ENCODE measurements at places on chromosomes 11 and 22.

GRCh38 chr22:33639588-33640254 is 280.6 kb downstream of the LARGE1 start:
- DNase-seq, result no peak

DNA sequence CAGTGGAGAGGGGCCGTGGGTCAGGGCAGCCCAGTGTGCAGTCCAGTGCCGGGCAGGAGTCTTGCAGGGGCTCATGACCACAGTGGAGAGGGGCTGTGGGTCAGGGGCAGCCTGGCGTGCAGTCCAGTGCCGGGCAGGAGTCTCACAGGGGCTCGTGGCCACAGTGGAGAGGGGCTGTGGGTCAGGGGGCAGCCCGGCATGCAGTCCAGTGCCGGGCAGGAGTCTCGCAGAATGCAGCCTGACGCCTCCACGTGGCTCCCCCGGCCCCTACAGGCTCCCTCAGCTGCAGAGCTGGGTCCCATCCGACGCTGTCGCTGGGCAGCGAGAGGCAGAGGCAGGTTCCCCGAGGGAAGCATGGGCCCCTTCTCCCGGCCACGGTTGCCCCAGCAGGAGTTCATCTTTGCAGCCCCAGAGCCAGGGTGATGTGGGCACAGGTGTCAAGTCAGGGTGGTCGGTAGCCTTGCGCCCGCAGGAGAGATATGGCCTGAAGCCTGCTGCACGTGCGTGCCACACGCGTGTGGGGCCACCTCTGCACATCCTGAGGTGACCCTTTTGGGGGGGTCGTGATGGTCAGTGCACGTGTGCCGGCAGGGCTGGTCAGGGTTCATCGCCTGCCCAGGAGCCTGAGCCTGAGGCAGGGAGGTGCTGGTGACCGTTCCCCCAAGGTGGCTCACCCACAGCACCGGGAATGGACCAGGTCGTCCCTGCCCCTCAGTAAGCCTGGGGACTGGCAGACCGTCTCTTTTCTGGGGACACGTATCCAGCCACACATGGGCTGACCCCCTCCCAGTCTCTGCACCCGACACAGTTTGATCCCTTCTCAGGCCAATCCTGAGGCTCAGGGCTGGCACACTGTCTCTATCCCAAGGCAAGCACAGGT is 2.9 kb downstream of the IFITM5 start:
- DNase-seq, result no peak

DNA sequence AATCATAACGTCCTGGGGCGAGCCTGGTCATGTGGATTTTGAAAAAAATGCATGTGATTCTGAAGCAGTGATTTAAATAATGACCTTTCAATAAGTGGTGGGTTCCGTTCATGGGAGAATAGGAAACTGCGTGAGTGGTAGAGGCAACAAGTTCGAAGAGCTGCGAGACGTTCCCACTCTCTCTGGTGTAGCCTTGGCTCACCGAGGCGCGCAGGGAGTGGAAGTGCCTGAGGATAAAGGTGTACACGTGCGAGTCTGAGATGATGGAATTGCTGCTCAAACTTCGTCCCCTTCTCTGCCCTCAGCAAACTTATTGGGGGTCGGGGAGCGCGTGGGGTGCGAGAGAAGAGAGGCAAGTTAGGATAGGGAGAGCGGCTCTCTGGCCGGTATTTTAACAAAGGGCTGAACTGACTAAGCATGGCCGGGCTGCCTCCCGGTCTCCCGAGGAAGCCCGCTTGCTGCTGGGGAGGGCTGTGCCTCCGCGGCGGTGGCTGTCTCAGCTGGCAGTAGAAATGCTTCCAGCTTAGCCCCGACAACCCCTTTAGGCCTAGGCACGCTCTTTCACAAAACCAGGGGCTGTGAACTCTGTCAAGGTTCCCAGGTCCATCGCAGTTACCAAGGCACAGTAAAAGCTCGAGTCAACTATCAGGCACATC is 875 bp upstream of the STT3A start:
- DNase-seq, result peak; percentile 39

- DNase-seq, result no peak
These were observed 1491.1 kb downstream of the TBC1D22A start for GRCh38 chr22:48253573-48253972.

GRCh38 chr11:67584205-67584880 is 731 bp downstream of the GSTP1 start:
- peak; percentile 62 for DNase-seq

DNA sequence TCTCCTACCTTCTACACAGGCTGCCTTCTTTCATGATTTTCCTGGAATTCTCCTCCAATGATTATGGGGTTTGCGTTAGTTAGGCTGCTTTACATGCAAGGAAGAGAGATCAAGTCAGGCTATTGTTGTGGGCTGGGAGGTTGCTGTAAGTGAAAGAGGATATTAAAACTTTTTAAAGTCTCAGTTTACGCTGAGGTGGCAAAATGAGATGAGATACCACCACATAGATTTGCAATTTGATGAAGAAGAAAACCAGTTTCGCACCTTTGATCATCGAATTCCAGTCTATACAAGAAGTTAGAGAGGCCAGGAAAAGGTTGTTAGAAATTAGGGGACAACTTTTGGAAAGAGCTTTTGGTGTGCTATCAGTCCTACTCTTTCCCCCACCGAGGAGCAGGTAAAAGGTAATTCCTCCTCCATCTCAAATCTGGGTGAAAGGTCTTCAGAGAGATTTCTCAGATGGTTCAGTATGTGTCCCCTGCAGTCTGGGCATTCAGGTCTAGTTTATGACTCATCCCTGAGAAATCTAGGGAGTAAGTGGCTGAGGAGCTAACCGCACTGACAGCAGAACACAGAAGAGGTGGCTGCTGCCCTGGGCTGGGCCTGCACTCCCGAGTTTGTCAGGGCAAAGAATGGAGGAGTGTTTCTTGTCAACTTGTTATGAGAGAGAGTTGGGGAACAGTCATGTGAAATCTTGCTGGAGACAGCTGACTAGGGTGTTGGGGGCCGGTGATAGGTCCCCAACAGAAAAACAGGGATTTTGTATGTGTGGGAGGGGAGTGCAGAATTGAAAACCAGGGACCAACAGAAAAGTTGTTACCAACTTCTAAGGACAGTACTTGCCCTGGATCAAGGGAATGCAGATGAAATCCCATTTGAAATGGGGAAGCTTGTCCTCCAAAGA is 34.7 kb downstream of the CCDC83 start:
- peak; percentile 91 for DNase-seq

DNA sequence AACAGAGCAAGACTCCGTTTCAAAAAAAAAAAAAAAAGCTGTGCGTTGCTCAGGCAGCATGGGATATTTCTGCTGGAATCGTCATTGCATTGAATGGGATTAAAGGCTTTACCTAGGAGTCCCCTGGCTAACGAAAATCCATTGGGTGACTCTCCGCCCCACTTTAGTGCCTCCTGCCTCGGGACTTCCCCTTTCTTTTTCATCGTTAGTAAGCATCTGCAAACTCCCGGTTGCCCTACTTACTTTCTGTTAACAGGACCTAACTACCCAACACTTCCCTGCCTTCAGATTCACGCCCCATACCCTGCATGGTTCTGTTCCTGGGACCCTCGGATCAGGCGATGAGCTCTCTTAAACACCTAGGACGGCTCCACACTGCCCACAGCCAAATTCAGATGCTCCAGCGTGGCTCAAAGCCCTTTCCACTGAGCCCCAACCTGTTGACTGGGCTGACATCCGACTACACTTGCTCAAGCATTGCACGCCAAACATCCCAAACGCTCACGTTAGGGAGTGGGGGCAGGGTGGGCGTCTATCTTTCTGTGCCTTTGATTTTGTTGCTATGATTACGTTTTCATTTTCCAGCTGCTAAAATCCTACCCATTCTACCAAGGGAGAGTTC is 143.8 kb downstream of the ST3GAL4 start:
- DNase-seq, result no peak

DNA sequence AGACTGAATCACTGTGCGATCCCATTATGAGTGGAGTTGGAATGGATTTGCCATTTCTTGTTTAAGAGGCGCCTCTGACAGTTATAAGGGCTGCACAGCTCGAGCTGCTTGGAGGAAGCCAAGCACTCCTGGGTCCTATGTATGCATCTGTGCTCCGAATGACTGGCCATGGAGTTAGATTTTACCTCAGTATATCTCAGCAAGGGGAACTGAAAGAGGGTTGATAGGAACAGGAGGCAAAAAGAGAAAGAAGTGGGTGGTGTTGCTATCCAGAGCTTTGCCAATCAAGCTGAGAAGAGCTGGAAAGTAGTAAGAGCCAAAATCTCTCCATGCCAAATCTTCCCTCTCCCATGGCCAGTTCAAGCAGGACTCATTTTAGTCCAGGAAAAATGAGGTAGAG is 632.0 kb upstream of the KIRREL3 start:
- DNase-seq, result no peak

GRCh38 chr22:23415490-23415851 is 164.6 kb downstream of the IGLL1 start:
- no peak for DNase-seq

DNA sequence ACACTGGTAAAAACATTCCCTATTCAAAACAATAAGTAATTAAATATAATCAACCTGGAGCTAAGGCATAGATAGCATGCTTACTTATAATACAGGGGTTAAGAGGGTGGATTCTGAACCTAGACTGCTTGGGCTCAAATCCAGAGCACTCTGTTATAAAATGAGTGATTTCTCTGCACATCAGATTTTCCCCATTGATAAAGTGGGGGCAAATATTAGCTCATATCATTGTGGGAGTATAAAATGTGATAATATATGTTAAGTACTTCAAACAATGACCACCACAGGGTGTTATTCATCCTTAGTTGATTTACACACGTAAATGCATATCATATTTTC is 139.4 kb downstream of the LUZP2 start:
- DNase-seq, result no peak

- DNase-seq, result no peak
These were observed 15.1 kb upstream of the CSRP3 start for GRCh38 chr11:19216709-19217374.

- no peak for DNase-seq
These were observed 128.1 kb downstream of the CTTN start for GRCh38 chr11:70526116-70527045.

DNA sequence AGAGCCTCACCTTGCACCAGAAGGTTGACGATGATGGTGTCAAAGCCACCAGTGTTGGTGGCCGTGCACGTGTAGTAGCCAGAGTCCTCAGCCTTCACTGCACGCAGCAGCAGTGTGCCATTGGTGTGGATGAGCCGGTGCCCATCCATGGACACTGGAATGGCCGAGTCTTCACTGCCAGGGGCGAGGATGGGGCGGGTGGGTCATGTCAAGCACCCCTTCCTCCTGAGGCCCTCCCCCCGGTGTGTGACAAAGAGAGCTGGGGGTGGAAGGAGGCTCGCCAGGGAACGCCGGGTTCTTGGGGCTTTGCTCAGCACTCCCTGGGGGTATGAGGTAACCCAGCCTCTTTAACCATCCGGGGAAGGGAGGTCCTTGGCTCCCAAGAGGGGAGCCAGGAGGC is 111.6 kb downstream of the CEP164 start:
- DNase-seq, result no peak

GRCh38 chr11:6632116-6633073 is 13.2 kb upstream of the TPP1 start:
- no peak for DNase-seq

GRCh38 chr11:46051102-46051501 is 70.2 kb downstream of the PHF21A start:
- no peak for DNase-seq

DNA sequence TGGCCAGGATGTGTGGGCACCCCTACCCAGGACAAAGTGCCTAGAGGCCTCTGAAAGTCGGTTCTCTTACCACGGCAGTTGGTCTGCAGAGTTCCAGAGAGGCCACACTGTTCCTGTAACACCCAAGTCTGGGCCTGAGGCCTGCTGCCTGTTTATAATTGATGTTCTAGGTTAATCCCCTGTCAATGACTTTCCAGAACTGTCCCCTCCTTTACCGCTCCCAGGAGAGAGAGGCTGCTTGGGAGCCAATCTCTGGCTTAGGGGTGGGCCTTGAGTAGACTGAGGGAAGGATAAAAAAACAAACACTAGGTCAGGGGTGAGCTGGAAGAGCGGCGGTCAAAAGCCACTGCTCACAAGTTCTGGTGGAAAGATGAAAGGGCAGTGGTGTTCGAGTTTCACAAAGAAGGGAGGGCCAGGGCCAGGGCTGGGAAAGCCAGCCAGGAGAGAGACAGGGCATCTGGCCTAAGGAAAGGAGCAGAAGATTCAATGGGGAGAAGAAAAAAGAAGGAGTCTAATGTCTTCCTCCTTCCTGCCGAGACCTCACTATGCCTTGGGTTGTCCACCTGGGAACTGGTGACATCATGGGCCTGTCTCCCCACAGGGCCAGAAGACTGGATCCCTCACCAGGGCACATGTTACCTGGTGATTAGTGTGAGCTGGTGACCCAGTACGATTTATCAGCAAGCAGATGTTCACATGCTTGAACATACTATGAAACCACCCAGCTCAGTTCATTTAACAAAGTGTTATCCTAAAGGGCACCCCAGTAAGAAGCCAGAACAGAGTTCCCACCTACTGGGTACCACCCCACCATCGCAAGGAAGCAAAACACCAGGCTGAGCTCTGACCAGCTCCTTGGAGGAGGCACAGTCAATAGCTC is 50.2 kb downstream of the PC start:
- DNase-seq, result peak; percentile 70

DNA sequence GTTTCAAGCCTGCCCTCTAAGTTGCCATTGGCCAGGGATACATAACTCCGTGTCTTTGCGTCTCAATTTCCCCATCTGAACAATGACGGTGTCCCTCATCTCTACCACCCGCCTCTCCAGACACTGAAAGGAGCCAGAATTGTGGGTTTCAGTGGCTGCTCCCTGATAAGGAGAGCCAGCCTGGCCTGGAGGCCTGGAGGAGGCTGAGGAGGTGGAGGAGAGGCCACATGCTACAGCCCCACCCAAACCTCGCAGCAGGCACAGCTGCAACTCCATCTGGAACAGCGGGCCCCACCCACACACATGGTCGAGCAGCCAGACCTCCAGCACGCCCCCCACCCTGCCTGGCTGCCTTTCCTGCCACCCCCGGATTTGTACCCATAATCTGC is 34.4 kb upstream of the CD82 start:
- DNase-seq, result no peak

GRCh38 chr11:125343718-125344131 is 152.3 kb downstream of the FEZ1 start:
- peak; percentile 60 for DNase-seq

- DNase-seq, result no peak
These were observed 81.4 kb downstream of the TRIM29 start for GRCh38 chr11:120056301-120057027.

DNA sequence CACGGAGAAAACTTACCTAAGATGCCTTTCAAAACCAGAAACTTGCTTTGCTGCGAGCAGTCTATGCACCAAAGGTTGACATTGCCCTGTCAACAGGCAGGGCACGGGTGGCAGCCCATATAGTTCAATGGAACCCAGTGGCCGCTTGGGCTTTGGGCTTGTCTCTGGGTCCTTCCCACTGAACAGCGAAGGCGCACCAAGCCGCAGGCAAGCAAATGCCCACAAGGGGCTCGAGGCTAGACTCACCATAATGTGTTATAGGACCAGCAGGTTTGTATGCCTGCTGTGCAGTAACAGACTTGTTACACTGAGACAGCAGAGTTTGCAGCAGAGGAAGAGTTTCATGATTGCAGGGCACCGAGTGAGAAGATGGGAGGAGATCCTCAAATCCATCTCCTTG is 20.3 kb downstream of the CLDN5 start:
- DNase-seq, result no peak

- peak; percentile 62 for DNase-seq
These were observed 10.8 kb downstream of the PRR5L start for GRCh38 chr11:36306888-36307287.

GRCh38 chr11:35711173-35711910 is 48.8 kb downstream of the TRIM44 start:
- peak; percentile 6 for DNase-seq
